Activated T-cell treated with anti-CD3 and anti-CD28 coated beads for 4 hours (primary cell): ENCODE measurements at places on chromosomes 7 and 10.

DNA sequence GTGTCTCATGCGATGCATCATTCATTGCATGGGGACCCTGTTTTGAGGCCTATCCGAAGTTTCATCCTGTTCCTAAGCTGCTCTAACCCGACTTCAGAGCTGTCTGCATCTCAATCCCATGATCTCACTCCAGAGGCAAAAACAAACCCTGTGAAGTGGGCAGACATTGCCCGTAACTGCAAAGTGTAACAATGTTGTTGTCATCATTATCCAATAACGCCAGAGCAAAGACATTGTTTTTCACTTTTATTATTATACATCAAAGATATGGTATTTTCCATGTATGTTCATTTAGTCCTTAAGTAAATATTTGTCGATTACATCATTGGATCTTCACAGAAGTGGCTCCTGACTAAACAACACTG lies 246.7 kb downstream of the KLF6 start:
- no peak for DNase-seq

- no peak for DNase-seq
Observed at GRCh38 chr7:137094-137891, 55.1 kb upstream of the FAM20C start.

GRCh38 chr10:78739444-78740053 lies 329.2 kb upstream of the ZMIZ1 start:
- no peak for DNase-seq

- no peak for DNase-seq
Observed at GRCh38 chr10:129713659-129714265, 246.7 kb downstream of the MGMT start.

GRCh38 chr10:51711519-51711891 lies 12.1 kb upstream of the CSTF2T start:
- no peak for DNase-seq

DNA sequence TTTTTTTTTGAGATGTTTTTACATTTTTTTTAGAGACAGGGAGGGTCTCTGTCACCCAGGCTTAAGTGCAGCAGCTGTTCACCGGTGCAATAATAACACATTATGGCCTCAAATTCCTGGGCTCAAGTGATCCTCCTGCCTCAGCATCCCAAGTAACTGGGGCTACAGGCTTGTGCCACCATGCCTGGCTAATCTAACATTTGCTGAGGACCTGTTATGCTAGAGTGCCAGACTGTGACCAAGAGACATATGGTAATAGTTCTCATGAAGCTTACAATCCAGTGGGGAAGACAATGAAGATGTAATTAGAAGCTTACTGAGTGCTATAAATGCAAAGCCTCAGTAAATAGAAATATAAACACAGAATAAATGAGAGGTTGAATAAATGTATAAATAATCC lies 17.6 kb upstream of the ORC5 start:
- DNase-seq, result no peak

DNA sequence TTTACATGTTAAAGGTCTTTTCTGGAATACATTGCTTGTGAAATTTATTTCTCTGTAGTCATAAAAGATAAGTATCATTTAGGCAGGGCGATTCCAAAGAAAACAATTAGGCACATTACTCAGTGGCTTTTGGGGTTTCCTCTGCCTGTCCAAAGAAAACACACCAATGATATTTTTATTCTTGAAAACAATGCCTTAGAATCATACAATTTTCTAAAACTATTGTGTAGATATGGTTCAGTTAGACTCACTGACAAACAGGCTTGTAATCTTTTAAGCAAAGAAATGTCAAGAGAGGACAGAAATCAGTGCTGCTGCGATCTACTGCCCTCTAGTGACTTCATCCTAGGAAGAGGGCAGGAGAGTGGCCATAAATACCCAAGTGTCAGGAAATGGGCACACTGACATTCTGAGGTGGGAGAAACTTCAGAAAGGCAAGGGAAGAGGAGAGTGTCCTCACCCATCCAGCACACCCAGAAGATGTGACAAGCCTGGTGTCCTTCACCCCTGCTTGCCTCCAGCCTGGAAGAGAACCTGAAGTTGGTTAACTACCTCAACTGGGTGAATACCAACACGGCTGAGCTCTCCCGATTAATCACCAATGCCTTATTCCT lies 120.5 kb downstream of the GALNT11 start:
- no peak for DNase-seq

DNA sequence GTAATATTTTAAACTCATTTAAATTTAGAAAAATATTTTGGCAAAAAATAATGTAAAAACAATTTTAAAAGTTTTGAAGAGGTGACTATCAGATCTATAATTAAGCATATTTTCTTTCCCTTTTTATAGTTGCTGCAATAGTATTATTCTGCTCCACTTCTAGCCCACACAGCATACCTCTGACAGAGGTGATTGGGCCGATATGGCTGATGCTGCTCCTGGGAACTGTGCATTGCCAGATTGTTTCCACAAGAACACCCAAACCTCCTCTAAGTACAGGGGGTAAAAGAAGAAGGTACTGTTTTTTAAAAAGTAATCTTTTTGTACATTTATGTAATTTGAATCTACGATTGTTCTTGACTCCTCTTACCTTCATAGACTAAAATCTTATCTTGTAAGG lies 110.1 kb downstream of the PHTF2 start:
- DNase-seq, result no peak

- peak; percentile 31 for DNase-seq
Observed at GRCh38 chr10:89391907-89392756, at the start of gene IFIT1. IFIT1 (plus strand) TSS chr10:89392623; CDS start chr10:89392713, 90 bp downstream.

DNA sequence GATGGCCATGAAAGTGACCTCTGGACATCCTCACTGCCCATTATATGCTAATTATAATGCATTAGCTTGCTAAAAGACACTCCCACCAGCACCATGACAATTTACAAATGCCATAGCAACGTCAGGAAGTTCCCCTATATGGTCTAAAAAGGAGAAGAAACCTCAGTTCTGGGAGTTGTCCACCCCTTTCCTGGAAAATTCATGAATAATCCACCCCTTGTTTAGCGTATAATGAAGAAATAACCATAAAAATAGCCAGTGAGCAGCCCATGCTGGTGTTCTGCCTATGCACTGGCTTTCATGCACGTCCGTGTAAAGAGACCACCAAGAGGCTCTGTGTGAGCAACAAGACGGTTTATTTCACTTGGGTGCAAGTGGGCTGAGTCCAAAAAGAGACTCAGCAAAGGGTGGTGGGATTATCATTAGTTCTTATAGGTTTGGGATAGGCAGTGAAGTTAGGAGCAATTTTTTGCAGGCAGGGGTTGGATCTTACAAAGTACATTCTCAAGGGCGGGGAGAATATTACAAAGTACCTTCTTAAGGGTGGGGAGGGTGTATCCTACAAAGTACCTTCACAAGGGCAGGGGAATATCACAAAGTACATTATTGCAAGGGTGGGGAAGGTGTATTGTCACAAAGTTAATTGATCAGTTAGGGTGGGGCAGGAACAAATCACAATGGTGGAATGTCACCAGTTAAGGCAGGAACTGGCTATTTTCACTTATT lies 45.6 kb downstream of the LBX1 start:
- DNase-seq, result no peak

DNA sequence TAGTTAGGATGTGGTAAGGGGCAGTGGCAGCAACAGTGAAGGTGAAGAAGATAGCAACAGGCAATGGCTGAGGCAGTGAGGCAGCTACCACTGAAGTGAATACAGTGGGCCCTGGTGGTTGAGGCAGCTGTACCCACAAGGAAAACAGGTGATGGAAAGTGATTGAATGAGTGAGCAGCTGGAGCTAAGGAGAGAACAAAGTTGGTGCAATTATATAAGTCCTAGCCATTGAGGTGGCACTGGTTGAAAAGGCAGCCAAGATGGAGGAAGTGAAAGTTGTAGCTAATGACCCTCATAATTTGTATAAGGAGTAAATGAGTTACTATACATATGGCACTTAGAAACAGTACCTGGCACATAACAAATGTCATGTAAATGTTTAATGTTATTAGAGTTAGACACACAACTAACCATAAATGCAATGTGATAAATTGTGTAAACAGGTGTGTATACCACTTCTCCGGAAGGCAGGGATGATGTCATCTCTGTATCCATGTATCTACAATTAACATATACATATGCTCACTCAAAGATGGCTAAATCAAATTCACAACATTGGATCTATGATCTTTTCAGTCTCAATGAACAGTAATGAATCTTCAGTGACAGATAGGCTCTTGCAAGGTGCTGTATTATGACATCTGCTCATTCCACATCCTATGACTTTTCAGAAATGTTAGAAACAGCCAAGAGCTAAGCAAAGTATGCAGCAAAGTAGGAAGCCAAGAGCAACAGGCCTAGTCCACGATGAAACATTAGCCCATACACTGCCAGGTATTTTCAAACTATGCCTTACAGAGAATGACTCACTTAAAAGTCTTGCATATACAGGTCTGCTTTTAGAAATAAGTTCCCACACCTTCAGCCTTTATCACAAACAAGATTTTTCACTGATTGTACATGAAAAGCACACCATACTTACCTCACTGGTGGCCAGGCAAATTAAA lies 10.7 kb downstream of the XPNPEP1 start:
- DNase-seq, result no peak

- no peak for DNase-seq
Observed at GRCh38 chr7:103382032-103382402, 34.6 kb downstream of the PSMC2 start.

DNA sequence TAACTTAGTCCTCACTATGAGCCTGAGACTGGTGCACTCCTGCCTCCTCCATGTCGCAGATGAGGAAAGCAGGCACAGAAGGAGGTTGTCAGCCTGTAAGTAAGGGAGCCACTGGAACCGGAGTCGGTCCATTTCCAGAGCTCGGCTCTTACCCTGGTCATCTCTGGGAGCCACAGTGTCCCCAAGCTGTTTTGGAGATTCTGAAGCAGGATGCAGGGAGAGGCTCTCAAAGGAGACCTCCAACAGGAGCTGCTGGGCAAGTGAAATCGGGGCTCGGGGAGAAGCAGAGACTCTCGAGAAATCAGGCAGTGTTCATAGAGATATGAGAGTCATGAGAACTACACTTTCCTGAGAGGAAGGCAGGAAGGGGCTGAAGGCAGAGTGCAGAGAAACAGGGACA lies 39.0 kb downstream of the VSTM4 start:
- DNase-seq, result no peak

GRCh38 chr10:2944788-2945187 lies 122.6 kb upstream of the PFKP start:
- DNase-seq, result no peak

DNA sequence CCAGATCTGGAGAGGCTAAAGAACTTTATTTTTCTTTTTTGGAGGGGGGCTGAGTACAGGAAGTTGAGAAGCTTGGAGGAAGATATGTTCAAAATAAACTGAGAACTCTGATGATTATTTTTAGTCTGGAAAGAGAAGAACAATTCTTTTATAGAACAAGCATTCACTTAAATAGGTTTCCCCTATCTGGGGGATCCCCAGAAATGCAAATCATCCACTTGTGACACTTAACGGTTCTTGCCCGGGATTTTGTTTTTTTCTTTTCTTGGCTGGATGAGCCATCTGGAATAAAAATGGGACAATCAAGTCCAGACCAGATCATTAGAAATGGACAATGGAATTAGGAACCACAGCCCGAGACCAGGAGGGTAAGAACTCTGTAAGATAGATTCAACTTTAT lies 95.9 kb upstream of the EGR2 start:
- DNase-seq, result no peak
